ENCODE measurements at places on chromosomes 7 and 10.

GRCh38 chr7:128003167-128003566 is 28.1 kb downstream of the LRRC4 start:
- DNase-seq = no peak

DNA sequence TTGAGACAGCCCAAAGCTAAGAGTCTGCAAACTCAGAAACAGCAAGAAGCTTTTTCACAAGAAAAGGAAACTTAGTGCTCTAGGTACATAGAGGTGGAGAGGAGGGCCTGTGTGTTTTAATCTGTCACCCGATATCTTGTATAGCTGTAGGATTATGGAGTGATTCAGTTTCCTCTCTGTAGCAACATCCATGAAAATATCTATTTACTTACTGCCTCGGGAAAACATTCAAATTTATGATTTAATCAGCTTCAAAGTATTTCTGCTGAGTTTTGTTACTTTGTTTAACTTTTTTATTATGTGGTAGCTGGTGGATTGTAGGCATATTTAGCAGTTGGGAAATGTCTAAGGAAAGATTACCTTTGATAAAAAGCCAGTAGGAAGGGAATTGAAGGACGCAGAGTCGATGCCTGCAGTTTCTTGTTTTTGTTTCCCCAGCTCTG is 292.0 kb downstream of the CCDC3 start:
- DNase-seq = no peak

DNA sequence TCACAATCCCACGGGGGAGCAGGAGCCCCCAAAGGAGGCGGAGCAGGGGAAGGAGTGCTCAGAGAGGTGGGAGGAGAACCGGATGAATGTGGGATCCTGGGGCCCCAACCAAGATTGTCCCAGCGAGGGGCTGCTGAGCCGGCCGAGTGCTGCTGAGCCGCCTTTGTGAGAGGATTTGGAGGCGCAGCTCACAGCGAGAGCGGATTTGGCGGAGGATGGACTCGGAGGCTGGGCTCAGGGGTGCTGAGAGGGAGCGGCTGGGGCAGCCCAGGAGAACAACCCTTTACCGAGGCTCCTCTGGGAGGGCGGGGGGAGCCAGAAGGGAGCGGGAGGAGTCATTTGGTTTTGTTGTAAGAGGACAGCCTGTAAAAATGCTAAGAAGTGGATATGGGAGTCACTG is 23.0 kb downstream of the GHRHR start:
- no peak for DNase-seq

GRCh38 chr10:96488161-96488935 is 25.4 kb downstream of the TLL2 start:
- no peak for DNase-seq

- DNase-seq = no peak
Measured at GRCh38 chr7:100640517-100641440, 573 bp downstream of the TFR2 start.

GRCh38 chr7:121436136-121436535 is 40.0 kb upstream of the FAM3C start:
- DNase-seq = no peak

DNA sequence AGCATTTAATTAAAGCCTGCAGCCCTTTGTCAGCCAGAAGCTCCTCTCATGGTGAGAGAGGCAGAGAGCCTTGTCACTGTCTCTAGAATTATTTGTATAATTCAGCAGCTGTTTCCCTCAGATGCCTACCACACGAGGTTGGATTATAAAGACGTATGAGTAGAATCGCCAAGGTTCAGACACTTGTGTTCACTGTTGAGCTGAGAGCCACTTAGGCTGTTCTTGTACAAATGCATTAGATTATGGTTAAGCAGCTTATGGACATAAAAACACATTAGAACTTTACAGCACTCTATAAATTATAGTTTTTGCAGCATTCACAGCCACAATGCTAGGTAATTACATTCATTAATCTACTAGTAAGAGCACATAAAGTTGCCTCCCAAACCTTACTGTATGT is 282.6 kb downstream of the AUTS2 start:
- DNase-seq = no peak

GRCh38 chr7:6631605-6632004 is 5.5 kb upstream of the ZNF316 start:
- DNase-seq = no peak

DNA sequence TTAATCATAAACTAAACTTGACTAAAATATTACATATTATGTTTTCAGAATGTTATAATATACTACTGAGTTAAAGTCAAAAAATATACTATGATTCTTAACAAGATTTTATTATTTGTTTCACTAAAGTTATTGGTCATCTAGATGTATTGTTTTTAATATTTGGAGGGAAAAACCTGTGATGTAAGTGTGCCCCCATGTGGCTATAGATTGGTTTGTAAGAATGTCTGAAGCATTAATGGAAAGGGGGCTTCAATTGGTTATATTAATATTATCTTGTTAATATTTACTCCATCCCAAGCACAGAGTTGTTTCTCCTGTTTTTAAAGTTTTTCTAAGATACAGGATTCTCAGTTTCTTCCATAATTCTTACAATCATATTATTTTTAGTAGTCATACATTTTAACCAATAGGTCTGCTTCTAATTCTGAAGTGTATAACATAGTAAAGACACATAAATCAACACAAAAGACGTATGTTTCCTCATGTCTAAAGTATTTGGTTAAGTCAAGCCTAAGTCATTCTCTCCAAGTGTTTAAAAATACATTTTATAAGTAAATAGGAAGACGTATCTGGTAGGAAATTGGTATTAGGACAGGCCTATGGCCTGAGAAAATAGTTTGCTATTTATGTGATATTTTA is 58.0 kb downstream of the GNAT3 start:
- no peak for DNase-seq

- DNase-seq = no peak
Measured at GRCh38 chr10:33858326-33858725, 523.9 kb upstream of the NRP1 start.

DNA sequence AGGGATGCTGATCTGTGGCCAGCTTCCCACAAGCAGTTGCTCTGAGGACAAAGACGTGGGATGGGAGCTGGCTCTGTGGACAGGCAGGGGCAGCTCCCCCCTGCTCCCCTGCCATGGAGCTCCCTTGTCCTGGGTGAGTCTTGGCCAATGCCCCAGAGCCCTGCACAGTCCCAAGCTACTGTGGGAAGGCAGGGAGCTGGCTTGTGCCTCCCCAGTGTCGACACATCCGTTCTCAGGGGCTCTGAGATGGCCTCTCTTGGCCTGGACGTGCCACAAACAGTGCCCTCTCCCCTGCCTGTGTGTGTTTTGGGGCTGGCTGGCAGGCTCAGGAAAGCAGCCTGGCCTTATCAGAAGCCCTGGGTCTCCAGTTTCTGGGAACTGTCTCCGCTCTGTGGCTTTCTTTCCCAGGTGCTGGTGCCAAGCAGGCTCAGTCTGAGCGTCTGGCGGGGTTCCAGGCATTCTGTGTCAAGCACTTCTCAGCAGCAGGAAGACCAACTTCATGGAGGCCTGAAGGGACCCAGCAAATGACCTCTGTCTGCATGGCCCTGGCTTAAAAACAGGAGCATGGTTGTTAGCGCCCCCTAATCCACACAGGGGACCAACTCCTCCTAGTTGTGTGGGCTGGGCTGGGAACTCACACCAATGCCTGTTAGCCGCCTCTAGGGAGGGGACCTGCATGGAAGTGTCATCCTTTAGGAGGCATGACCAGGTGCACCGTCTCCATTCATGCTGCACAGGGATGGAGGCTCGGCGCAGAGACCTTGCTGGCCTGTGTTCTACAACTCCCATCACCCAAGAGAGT is 375.2 kb downstream of the RPS24 start:
- DNase-seq = peak; percentile 61

DNA sequence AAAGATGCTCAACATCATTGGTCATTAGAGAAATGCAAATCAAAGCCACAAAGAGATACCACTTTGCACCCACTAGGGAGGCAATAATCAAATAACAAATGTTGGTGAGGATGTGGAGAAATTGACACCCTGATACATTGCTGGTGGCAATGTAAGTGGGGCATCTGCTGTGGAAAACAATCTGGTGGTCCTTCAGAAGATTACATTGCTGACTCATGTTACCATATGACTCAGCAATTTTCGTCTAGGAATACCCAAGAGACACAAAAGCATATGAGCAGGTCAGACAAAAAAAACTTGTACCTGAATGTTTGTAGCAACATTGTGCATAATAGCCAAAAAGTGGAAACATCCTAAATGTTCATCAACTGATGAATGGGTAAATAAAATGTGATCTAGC is 4.9 kb upstream of the CLDN3 start:
- no peak for DNase-seq

- DNase-seq = no peak
Measured at GRCh38 chr10:76085817-76086167, 654.4 kb downstream of the LRMDA start.

DNA sequence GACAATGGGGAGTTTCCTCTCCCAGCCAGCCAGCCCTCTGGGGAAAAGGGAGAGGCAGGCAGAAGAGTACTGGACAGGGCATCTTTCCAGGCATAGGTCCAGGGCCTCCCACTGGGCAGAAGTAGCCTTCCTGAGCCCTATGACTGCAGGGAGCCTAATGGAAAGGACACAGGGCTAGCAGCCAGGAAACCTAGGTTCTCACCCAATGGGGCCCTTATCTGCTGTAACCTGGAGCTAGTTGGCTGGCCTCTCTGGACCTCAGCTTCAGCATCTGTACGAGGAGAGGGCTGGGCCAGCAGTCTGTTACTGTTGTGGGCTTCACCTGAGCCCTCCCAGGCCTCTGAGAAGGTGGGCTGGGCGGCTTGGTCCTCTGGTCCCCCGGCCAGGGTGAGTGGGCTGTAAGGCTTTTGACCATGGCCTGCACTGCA is 22.4 kb downstream of the LDB3 start:
- no peak for DNase-seq
